ENCODE measurements at places on chromosomes 12 and 14. TPM values are rescaled to one million over a fixed set of nuclear protein-coding genes. Genes with fewer than 3 reads are reported as not detected.

- DNase-seq, result no peak
Measured at GRCh38 chr12:89245090-89245489, 107.2 kb downstream of the DUSP6 start.

- no peak for DNase-seq
Measured at GRCh38 chr12:81216739-81217138, 138.9 kb downstream of the ACSS3 start.

- no peak for DNase-seq
Measured at GRCh38 chr12:115191342-115191741, 507.4 kb upstream of the TBX3 start.

GRCh38 chr14:103121121-103121845 is 2.0 kb upstream of the TNFAIP2 start:
- DNase-seq, result no peak

DNA sequence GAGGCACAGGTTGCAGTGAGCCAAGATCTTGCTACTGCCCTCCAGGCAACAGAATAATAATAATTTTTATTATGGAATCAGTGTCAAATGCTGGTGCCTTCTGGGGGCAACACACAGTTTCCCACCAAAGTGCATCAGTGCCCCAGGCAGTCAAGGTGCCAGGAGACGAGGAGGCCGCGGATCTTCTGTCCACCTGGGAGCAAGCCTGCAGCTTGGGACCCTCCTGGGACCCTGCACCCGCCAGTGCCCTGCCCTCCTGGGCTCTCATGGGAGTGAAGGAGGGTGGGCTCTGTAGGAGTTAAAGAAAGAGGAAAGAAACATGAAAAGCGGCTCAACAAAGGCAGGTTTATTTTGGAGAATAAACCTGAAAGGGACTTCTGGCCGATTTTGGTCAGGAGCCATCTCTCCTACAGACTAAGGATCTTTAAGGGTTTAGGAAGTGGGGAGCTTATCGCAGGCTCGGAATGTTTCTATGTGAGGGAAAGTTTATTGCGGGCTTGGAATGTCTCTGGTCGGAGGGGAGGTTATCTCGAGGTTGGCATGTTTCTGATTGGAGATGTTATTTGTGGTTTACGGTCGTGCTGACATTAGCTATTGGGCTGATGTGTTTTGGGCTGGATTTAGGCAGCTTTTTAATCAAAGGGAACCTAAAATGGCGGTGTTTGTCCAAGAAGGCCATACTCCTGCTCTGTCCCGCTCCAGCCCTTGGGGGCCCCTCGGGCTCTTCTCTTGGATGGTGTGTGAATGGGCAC is 1.1 kb upstream of the ASPG start:
- no peak for DNase-seq

DNA sequence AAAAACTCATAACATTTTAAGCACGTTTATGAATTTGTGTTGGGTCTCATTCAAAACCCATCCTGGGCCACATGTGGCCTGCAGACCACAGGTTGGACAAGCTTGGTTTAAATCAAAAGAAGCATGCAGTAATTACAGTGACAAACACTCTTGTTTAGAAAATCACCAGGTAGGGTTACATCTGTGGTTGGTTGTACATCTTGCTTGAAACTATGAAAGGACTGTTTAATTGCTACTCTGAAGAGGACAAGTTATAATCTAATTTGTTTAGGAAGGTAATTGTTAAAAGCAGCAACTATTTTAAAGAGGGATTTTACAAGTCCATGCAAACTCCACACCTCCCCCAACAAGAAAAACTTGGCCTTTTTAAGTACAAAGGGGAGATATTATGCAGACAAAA is 4.0 kb downstream of the TRIP11 start:
- no peak for DNase-seq

- DNase-seq, result no peak
Measured at GRCh38 chr12:54301428-54302048, 723 bp upstream of the NFE2 start.

- no peak for DNase-seq
Measured at GRCh38 chr12:53712059-53712643, 15.1 kb downstream of the CALCOCO1 start.

- DNase-seq, result no peak
Measured at GRCh38 chr12:77940011-77940423, 109.3 kb downstream of the NAV3 start.

- DNase-seq, result peak; percentile 48
Measured at GRCh38 chr12:120230326-120230973, 29.5 kb upstream of the RPLP0 start.

GRCh38 chr12:68450947-68451260 is 118.7 kb upstream of the MDM1 start:
- DNase-seq, result no peak

DNA sequence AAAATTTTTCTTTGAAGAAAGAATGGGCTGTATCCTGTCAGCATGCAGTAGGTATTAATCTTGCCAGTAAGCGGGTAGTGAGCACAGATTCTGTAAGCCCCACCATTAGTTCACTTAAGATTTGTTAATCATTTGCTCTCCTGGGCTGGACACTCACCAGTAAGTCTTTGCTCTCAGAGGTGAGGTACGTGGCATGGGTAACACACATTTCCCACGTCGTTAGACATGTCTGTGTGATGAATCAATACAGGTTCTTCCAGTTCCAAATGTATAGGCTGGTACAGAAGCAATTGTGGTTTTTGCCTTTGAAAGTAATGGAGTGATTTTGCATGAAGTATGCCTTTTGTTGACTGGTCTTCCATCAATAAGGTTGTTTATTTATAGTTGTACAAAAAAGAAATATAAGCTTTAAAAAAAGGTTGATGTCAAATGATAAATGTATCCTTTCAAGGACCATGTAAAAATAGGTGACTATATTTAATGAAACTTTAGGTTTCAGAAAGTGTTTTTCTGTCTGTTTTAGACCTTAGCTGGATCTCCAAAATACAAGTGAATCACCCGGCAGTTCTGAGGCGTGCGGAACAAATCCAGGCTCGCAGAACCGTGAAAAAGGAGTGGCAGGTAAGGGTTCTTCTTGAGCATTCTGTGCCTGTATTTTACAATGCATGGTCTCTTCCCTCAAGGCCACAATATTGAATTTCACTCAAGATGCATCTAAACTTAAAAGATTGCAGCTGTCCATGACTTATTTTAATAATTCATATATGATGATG is 45.5 kb downstream of the DERA start:
- no peak for DNase-seq

DNA sequence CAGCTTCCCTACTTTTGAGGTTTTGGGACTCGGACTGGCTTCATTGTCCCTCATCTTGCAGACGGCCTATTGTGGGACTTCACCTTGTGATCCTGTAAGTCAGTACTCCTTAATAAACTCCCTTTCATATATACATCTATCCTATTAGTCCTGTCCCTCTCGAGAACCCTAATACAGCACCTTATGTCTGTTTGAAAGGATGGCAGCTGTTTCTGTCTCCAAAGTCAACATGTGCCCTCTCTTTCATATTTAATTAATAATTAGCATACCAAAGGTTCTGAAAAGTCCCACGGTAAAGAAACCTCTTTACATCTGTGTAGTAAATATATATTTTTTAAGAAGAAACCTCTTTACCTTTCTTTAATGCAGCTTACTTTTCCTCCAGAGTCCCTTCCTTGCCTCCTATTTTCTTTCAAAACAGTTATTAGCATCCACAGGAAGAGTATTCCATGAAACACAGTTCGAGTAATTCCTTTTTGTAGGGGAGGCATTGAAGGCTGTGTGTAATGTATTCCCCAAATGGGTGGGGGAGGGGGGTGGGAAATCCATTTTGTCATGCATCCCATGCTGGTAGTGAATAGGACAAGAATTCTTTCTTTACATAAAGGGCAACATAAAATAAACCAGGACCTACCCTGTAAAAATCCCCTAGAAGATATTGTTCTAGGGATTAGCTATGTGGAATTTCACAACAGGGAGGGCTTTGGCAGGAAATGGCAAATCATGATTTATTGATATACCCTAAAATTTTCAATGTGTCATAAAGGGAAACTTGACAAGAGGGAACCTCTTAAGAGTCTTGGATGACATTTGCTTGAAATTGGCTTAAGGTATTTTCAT is 241.5 kb downstream of the SUDS3 start:
- DNase-seq, result no peak

- DNase-seq, result no peak
Measured at GRCh38 chr14:80135305-80136088, 75.8 kb downstream of the DIO2 start.

- no peak for DNase-seq
Measured at GRCh38 chr12:114479831-114480230, 73.9 kb upstream of the TBX5 start.

- DNase-seq, result no peak
Measured at GRCh38 chr12:86496595-86496994, 240.4 kb upstream of the MGAT4C start.

DNA sequence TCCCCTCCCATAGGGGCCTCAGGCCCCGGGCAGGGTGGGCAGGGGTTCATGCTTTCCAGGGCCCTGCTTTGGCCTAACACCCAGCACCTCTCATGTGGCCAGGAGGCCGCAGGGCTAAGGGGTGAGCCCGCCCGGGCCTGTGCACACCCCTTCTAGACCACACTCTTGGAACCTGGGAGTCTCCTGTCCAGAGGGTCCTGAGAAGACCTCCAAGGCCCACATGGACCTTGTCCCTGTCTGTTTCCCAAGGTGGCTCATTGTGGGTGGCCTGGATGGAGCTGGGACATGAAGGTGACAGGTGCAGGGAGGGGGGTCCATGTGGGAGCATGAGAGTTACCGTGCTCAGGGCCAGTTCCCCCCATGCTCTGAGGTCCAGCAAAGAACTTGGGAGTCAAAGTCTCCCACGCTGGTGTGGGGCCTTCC is 11.6 kb downstream of the DLK1 start:
- no peak for DNase-seq

GRCh38 chr14:93276031-93276716 is 56.7 kb downstream of the BTBD7 start:
- no peak for DNase-seq

DNA sequence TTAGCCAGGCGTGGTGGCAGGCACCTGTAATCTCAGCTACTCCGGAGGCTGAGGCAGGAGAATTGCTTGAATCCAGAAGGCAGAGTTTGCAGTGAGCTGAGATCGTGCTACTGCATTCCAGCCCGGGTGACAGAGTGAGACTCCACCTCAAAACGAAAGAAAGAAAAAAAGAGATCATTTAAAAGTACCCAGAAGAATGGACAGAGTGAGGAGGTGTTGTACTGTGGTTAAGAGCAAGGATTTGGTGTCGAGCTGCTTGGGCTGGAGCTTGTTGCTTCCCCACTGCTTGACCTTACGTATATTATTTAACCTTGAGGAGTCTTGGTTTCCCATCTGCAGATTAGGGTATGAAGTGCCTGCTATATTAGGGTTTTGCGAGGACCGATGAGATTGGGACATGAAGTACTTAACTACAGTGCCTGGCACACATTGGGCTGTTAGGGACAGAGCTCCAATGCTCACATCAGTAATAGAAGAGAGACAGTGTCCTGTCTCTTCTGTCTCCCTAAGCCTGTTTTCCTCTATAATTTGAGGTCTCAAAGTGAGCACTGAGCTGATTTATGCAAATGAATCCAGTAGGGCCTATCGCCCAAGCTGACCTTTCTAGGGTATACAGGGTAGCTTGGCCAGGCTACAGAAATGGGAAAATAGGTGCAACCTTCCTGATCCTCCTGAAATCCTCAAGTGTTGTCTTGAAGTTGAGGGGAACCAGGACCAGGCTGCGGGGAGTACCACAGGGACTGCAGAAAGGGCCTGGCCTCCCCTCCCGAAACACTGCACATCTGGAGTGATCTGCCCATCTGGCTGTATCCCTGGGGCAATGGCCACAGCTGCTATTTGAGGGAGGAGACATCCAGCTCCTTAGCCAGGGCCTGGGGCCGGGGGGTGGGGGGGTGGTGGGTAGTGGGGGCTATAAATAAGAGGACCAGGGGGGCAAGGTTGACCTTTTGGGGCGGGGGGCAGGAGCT is 8.6 kb upstream of the HDAC7 start:
- DNase-seq, result no peak

DNA sequence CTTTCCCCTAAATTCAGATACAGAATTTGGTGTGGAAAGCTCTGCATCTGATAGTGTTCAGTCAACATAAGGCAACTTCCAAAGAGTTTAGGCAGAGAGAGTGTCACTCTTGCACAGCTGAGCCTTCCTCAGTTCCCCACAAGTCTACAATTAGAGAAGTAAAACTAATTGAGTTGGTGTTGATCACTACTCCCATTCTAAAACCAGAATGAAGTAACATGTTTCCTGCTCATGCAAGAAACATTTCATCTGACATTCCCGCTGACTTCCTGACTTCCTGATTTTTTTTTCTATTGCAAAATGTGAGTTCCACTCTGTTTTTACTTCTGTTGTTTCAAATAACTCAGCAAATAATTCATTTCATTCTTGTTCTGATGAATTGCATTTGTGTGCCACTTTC is 271.0 kb downstream of the ALG10B start:
- no peak for DNase-seq

- no peak for DNase-seq
Measured at GRCh38 chr12:22656831-22657230, 31.9 kb downstream of the ETNK1 start.

GRCh38 chr12:50806176-50806575 is 36.5 kb upstream of the TMPRSS12 start:
- DNase-seq, result no peak

- no peak for DNase-seq
Measured at GRCh38 chr14:21575661-21576060, 4.2 kb downstream of the OR10G3 start.

DNA sequence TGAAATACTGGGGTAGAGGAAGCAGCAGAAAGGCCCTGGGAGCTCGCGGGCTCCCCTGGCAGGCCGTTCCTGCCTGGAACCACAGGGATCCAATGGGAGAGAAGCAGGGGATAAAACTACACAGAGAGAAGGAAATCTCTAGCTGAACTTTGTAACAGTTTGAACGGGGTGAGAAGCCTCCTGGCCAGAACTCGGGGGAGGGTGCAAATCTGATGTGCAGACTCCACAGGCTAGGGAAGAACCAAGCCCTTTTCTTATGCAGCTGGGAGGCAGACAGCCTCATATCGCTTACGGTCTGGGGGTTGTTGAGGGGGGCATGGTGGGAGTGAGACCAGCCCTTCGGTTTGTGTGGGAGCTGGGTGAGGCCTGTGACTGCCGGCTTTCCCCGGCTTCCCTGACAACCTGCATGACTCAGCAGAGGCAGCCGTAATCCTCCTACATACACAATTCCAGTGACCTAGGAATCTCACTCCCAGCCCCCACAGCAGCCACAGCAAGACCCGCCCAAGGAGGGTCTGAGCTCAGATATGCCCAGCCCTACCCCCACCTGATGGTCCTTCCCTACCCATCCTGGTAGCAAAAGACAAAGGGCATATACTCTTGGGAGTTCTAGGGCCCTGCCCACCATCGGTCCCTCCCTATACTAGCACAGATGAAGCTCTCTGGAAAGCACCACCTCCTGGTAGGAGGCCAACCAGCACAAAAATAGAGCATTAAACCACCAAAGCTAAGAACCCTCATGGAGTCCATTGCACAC is 143.0 kb downstream of the TMTC1 start:
- peak; percentile 23 for DNase-seq

The PTGER2 gene
- total RNA-seq, result 6.7 TPM

The TTC7B gene
- total RNA-seq, result 56.3 TPM

The FOS gene
- total RNA-seq, result 935 TPM

The TRIM9 gene
- total RNA-seq, result 4.1 TPM

The IFNG-AS1 gene
- not detected for total RNA-seq

The KCNA1 gene
- 0.44 TPM for total RNA-seq

The OTX2 gene
- not detected for total RNA-seq

The FAM90A1 gene
- total RNA-seq, result not detected

The KRT71 gene
- not detected for total RNA-seq

The ZFHX2 gene
- total RNA-seq, result 0.72 TPM

The RNU4-1 gene
- not detected for total RNA-seq

The TMEM63C gene
- not detected for total RNA-seq

All from omental fat pad (tissue), 4 donors.